ENCODE measurements at places on chromosomes 1 and 21.

DNA sequence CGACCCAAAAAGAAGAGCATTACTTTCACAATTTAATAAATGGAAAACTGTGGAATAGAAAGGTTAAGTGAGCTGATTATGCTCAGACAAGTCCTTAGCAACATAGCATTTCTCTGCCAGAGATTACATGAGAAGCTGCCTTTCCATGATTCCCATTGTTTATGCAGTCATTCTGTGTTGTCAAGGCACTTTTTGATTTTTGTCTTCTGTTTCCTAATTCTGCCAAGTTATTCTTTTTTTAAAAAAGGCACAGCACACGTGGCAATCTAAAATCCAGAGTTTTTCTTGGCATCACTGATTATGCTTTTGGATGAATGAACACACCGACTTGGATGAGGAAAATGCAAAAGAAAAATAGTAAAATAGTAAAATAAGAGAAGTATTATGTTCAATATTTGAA lies 185.0 kb downstream of the RGS7 start:
- no peak for DNase-seq

DNA sequence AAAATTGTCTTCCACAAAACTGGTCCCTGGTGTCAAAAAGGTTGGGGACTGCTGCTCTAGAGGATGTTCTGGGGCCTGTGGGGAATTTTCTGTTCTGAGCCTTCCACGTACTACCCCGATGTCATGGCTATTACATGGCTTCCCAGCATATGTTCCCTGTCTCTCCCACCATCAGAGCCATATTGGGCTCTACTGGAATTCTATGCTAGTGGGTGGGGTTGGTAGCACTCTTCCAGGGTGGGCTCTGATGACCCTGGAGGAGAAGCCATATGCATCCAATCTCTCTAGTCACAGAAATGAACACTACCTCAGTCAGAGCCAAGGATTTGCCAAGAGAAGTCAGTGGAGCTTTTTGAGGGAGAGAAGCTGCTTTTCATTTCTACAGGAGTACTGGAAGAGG lies 47.9 kb downstream of the SRRM1 start:
- no peak for DNase-seq

DNA sequence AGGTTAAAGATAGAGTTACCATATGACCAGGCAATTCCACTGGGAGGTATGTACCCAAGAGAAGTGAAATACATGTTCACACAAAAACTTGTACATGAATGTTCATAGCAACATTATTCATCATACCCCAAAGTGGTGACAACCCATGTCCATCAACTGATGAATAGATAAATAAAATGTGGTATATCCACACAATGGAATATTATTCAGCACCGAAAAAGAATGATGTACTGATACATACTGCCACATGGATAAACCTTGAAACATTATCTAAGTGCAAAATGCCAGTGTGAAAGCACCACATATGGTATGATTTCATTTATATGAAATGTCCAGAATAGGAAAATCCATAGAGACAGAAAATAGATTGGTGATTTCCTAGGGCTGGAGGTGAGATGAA lies 53.4 kb upstream of the PAXBP1 start:
- DNase-seq: no peak

DNA sequence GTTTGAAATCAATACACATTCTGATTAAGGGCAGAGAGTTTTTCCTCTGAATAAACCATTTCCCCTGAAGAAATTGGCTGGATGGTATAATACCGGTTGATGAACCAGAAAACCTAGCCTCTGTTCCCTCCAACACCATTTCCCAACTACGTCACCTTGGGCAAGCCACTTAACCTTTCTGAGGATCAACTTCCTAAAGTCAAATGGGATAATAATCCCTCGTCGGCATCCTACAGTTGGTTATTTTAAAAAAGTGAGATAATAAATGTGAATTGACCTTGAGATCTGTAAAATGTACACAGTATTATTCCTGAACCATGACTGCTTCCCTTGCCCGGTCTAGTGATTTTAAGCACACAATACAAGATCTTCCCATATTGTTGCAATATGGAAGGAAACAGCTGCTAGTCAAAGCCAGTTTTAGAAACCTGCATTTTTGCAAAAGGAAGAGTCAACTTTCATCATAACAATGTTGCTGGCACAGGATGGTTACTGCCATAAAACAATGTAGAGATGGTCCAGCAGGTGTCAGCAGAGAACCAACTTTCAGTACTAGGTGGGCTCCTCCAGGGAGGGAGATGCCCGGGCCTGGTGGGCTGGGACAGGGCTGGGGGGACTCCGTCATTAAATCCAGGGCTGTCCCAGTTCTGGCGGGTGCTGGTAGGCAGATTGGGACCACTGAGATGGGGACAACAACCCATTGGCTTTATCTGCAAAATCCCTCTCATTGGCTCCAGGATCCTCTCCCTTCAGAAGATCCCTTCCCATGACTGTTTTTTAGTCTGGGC lies 5.2 kb upstream of the HLX start:
- no peak for DNase-seq

GRCh38 chr1:180150982-180151381 lies 3.7 kb upstream of the QSOX1 start:
- DNase-seq: no peak

DNA sequence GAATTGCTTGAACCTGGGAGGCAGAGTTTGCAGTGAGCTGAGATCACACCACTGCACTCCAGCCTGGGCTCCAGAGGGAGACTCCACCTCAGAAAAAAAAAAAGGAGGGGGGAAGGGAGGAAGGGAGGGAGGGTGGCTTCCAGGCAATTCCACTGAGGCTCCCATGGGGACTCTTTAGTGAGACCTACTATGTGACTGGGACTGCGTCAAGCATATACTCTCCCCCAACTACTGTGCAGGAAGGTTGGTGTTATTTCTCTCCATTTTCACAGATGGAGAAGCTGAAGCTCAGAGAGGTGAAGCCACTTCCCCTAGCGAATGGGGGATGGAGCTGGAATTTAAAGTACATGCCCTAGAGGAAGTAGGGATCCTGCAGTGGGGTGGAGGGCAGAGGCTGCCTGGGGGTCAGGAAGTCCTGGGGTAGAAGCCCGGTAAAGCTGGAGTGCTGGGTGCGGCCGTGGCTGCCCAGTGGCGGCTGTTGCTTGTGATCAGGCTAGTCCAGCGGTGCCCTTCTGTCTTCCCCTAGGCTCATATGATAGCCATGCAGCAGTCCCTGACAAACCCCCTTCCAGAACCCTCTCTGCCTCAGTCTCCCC lies 40.3 kb downstream of the RAP1GAP start:
- DNase-seq: no peak

GRCh38 chr1:66291531-66291864 lies 242.5 kb upstream of the SGIP1 start:
- no peak for DNase-seq

DNA sequence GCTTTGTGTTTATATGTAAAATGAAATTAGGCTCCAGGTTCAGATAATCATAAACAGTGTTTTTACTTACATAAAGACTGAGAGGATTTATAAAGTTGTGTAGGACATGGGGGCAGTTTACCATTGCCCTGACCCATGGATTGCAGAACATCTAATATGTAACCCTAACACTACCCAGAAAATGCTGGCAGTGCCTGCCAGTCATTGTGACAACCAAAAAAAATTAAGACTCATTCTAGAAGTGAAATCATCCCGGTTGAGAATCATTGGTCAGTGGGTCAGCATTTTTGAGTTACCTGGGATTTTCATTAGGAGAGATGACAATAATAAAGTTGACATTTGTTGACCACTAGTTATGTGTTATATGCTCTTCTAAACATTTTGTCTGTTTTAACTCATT lies 31.2 kb upstream of the THEM4 start:
- no peak for DNase-seq

DNA sequence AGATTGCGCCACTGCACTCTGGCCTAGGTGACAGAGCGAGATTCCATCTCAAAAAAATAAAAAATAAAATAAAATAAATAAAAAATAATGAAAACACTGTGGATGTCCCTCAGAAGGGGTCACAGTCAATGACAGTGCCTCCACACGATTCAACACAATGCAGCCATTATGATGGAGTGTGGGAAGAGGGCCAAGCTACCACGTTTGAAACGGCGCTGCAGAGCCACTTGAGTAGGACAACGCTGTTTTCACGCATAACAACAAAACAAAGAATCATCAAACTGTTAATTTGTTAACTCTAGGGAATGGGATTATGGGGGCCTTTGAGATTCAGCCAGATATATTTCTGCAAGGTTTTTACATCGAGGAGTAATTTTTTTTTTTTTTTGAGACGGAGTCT lies 36.5 kb downstream of the NKAIN1 start:
- no peak for DNase-seq

DNA sequence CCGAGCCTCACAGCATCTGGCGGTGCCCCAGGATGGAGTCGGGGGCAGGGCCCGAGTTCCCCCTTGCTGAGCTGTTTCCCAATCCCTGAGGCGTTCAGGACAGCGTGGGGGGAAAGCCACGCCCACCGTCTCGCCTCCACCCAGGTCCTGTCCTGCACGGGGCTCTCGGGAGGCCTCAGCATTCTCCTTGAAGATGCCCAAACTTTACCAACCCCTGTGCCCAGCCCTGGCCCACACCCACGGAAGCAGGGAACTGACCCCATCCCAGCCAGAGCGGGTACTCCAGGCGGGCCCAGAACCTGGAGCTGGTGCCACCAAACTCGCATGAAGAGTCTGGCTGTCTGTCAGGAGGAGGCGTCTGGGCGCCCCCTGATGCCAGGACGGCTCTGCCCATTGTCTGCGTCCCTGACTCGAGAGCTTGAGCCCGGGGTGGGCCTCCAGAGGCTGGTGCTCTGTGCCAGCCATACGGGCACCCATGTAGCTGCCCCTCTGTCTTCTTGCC lies 35.3 kb upstream of the POFUT2 start:
- no peak for DNase-seq

- no peak for DNase-seq
Observed at GRCh38 chr1:17485281-17485680, 45.8 kb upstream of the RCC2 start.

DNA sequence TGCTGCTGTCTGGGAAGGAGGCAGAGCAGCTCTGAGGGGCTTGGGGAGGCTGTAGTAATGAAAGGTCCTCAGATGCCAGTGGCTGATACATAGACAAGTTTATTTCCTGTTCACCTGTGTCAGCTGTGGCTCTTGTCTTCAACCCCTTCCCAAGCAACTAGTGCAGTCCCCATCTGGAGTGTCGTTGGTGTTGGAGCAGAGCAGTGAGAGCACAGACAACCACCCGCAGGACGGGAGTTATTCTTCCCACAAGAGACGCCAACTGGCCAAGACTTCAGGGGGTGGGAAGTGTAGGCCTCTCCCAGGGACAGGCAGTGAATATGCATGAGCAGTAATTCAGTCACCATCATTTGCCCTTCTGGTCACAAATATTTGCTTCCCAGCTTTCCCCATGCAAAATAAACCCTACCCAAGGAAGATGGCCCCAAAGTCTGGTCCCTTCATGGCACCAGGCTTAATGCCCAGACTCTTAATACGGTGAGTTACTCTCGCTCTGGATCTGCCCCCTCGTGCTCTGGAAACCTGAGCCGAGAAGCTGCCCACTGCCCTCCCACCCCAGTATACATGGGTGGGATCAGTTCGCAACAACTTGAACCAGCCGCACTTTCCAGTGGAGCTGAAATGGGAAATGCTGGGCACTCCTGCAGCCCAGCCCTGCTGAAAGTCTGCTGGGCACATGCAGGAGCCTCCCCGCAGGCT lies 153.5 kb upstream of the COL6A1 start:
- DNase-seq: peak; percentile 33

DNA sequence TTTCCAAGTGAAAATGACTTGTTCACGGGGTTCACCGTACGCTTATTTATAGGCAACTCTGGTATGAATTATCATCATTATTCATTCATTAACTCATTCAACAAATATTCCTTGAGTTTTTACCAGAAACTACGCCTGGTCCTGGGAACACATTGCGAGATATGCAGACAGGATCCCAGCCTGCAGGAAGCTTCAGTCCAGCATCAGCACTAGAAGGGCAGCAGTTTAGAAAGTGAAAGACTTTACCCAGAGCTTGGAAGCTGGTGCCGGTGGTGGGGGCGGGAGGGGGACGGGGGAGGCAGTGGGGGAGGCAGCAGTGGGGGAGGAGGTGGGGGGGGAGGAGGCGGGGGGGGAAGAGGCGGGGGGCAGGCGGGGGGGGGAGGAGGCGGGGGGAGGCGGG lies 55.9 kb downstream of the SETD4 start:
- no peak for DNase-seq

GRCh38 chr1:66434096-66434495 lies 99.9 kb upstream of the SGIP1 start:
- no peak for DNase-seq

GRCh38 chr1:223011505-223011856 lies 131.6 kb downstream of the TLR5 start:
- no peak for DNase-seq

GRCh38 chr1:109556563-109556962 lies 8.1 kb downstream of the GNAI3 start:
- DNase-seq: no peak

DNA sequence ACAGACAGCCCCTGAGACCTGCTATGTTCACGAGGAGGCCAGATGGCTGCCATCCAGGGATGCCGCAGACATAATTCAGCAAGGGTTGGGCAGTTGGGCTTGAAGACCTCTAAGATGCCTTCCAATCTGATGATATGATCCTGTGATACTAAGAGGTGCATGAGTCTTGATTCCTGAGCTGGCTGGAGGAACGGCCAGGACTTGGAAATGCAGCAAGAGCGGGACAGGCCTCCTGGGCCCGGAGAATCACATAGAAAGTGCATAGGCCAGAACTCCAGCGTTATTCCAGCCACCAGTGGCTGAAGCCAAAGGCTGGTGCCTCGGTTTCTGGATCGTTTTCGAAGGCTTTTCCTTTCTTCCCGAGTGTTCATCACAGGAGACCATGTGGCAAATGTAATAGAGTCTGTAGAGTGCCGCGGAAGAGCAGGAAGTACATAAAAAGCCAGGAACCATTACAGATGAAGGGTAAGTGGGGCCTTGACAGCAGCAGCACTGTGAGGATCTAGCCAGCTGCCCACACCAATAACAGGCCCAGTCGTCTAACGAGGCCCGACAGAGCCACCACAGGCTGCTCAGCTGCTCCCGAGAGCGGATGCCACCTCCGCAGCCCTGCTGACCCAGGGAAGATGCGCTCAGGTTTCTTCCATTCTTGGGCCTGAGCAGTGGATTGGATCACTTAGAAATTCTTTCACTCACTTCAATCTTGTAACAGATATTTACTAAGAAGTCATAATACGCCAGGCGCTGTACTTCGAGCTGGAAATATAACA lies 14.0 kb upstream of the LHX4 start:
- DNase-seq: no peak

DNA sequence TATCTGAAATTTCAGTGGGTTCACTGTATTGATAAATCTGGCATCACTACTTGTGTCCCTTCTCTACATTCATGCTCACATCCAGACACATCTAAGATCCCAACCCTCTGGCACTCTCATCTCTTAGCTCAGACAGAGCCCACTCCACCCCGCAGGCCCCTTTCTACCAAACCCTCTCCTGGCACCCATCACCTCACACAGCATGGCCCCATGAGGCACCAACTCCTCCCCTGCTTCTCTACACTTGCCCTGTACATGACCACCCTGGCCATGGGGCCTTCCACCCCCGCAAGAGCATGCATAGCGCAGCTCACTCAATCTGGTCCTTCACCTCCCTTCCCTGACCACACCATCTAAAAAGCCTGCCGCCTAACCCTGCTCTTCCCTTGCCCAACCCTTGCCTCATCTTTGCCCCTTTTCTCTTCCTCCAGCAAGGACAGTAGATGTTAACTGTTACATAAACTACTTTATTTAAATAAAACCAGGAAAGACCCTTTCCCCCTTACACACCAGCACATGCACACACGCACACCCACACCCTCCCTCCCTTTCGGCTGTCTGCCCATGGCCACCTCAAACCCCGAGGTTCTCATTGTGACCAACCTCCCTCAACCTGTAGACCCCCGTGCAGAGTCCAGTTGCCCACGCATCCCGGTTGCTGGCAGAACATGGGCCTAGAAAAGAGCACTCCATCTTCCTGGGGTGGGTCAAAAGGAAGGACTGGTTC lies 15.6 kb downstream of the SH3BP5L start:
- no peak for DNase-seq

- DNase-seq: peak; percentile 75
Observed at GRCh38 chr1:156927215-156928042, 7.0 kb downstream of the LRRC71 start.
